ENCODE measurements at places on chromosomes 1 and 21.
A peak's percentile ranks its signal among the peaks of the same experiment; 100 is the strongest.

DNA sequence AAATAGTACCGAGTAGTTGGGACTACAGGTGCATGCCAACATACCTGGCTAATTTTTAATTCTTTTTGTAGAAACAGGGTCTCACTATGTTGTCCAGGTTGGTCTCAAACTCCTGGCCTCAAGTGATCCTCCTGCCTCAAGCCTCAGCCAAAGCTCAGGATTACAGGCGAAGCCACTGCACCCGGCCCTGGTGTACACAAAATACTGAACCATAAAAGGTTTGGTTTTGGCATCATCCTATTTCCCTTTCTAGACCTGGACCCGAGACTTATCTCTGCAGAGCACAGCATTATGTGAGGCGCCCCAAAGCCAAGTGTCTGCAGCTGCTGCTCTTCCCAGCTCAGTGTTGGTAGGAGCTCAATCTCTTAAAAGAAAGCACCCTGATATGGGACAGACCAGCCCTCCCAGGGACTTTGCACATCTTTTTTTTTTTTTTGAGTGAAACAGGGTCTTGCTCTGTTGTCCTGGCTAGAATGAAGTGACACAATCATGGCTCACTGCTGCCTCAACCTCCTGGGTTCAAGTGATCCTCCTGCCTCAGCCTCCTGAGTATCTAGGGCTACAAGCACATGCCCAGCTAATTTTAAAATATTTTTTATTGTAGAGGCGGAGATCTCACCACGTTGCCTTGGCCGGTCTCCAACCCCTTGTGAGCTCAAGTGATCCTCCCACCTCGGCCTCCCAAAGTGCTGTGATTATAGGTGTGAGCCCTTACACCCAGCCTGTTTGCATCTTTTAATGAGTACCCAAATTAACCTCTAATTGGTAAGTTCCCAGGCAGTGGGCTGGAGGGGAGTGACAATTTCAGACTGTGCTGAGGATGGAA lies 20.4 kb downstream of the TEX35 start:
- no peak for DNase-seq

DNA sequence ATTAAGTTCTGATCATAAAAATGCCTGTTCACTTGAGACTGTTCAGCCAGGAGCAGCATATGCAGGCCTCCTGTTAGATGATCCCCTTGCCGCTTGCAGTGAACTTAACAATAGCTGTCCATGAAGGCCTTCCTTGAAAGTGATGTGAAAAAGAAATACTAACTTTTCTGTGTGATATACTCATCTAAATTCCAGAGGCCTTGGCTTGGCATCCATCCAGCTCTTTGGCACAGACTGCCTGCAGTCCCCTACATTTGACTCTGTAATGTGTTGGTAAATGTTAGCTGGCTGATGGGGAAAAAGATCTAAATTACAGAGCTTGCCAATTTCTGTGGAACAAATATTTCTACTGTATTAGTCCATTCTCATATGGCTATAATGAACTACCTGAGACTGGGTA lies 73.7 kb downstream of the KCNK2 start:
- DNase-seq, result no peak

- DNase-seq, result no peak
These were observed 31.6 kb downstream of the DOP1B start for GRCh38 chr21:36188081-36188681.

DNA sequence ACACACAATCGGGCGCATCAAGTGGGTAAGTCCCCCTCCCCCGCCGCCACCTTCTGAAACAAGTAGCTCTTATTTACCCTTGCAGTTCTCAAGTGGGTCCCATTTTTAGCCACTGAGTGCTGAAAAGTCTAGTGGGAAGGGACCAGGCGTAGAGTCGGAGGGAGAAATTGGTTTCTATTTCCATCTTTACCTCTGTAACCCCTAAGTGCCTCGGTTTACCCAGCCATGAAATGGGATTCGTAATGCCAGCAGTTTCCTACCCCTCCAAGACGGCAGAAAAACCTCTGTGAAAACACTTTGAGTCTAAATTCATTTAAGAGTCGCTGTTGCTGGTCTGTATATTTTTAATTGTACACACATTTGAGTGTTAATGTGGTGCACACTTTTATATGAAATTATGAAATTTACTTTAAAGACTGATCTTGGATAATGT lies 928 bp downstream of the TLCD4 start:
- DNase-seq, result peak; percentile 16

DNA sequence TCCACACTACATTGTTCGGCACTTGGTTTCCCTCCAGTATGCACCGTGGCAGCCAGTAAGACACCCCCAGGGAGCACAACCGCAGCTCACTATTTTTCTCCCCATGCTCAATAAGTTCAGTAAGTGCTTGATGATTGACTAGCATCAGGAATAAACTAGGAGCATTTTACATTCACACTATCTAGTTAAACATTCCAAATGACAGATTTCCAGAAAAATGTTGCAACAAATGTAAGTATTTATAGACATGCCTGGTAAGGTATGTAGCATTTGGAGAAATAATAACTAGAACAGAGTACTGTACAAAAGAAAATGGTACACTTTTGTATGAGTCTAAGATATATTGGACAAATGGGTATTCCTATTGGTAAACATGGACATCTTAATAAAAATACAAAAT lies 92.9 kb downstream of the SLC45A1 start:
- no peak for DNase-seq

DNA sequence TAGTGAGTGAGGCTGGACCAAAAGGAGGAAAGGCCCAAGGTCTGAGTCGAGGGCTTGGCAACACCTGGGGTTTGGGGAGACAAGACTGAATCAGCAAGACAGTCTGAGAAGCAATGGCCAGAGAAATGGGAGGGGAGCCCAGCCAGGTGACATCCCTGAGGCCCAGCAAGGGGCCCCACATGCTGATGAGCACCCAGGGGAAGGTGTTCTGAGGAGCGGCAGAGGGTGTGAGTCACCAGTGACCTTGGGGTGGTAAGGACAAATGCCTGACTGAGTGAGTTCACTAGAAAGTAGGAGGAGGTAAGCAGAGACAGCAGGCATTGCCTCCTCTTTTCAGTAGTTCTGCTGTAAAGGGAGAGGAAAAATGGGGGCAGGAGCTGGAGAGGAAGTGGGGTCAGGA lies 192.4 kb upstream of the GALNT2 start:
- DNase-seq, result no peak

DNA sequence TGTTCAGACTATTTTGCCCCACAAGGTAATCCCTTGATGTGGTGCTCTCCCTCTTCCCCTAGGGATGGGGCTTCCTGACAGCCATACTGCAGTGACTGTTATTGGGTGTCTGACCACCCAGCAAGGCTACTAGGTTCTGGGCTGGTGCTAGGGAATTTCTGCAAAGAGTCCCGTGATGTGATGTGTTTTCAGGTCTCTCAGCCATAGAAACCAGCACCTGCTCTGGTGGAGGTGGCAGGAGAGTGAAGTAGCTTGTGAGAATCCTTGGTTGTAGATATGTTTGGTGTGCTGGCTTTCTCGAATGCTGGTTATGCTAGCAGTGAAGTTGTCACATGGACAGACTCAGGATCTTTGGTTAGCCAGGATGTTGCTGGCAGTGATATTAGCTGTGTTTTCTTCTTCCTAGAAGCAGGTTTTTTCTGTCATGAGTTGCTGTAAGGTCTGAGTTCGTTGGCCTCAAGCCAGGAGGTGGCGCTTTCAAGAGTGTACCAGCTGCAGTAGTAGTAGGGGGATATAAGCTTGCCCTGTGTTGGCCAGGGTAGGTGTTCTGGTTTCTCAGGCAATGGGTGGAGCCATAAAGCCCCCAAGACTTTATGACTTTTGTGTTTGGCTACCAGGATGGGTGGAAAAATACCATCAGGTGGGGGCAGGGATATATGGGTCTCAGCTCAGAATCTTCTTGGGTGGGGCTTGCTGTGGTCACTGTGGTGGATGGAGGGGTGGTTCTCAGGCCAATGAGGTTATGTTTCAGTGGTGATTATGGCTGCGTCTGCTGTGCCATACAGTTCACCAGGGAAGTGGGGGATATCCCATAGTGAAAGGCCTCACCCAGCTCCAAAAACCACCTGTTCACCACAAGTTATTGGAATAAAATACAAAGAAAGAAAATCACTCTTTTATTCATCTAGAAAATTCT lies 1112.3 kb downstream of the KCNT2 start:
- no peak for DNase-seq

DNA sequence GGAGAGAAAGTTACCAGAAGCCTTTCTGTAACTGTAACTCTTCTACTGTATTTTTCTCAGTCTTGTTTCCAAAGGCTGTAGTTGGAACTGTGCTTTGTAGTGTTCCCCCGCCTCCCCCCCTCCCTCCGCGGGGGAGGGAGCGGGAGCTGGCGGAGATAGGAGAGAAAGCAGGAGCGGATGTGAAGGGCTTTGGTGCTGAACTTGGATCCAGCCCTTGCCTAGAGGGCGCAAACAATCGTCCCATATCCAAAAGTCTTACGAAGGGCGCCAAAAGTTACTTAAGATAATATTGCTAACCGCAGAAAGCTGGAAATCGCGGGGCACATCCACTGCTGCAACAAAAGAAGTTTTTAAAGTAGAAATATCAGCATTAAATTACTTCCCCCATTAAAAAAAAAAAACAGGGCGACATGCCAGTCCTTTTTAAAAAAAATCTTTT lies 2.4 kb upstream of the NFIA start:
- peak; percentile 26 for DNase-seq

DNA sequence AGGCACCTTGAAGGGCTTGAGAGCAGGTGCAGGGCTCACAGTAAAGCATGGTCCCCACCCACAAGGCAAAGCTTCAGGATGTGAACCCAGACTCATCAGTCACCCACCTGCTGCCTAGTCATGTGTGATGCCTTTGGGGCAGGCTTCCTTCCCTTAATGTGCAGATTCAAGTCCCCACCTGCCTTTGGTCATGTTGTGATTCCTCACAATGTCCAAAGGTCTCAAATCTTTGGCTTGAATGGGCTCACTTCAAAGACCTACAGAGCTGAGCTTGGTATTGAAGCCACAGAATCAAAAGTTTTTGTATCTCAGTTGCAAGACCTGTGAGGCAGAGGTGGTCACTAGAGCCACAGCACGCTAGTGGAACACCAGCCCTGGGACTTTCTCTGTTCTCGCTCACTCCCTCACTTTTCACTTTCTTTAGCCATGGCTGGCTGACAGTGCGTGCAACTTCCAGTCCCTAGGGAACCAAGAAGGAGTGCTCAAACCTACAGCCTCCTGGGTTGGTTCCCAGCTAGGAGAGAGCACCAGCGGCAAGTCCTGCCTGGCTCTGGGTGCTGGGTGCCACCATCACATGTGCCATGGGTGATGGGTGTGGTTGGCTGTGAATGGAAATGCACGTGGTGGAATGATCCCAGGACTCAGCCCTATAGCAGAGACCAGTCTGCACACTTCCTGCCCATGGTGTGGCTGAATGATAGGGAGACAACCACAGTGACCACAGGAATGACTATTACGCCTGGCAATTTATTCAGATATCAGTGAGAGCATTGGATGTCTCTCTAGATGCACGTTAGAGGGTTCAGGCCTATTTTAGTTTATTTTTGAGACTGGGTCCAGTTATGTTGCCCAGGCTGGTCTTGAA lies 26.4 kb upstream of the CLIC6 start:
- no peak for DNase-seq

DNA sequence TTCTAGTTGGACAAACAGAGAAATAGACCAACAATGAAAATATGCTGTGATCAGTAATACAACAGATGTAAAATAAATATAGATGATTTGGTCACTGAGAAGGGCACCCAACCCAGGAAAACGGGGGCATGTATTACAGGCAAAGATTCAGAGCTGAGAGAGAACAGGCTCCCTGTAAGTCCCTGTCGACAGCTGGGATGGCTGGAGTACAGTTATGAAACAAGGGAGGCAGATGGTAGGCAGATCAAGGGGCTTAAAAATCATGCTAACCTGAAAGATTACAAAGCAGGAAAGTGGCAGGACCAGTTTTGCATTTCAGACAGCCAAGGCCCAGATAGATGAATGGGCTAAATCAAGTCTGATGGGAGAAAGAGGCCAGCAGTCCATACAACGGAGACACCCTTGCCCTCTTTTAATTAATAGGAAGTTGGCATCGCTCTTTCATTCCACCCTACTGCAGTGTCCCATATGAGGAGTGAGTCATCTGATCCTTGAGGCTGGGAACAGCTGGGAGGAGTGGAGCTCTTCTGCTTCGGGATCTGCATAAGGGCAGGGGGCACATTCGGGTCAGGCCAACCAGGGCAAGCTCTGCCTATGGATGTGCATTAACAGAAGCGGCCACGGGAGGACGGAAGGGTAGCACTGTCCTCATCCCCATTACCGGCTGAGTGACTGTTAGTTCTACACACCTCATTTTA lies 171.1 kb downstream of the DAB1 start:
- DNase-seq, result no peak

- no peak for DNase-seq
These were observed 320.7 kb downstream of the PTPRU start for GRCh38 chr1:29557066-29557465.

- no peak for DNase-seq
These were observed 18.8 kb downstream of the SLX9 start for GRCh38 chr21:44958471-44959191.

- DNase-seq, result no peak
These were observed 3.2 kb upstream of the TAL1 start for GRCh38 chr1:47235241-47235681.

GRCh38 chr1:117659550-117660270 lies 53.9 kb downstream of the TENT5C start:
- no peak for DNase-seq

- DNase-seq, result no peak
These were observed 13.4 kb downstream of the SH2D2A start for GRCh38 chr1:156803086-156803851.

GRCh38 chr1:174740249-174740968 lies 259.3 kb upstream of the CACYBP start:
- DNase-seq, result no peak

GRCh38 chr1:67148516-67149178 lies 13.9 kb upstream of the C1orf141 start:
- DNase-seq, result no peak

DNA sequence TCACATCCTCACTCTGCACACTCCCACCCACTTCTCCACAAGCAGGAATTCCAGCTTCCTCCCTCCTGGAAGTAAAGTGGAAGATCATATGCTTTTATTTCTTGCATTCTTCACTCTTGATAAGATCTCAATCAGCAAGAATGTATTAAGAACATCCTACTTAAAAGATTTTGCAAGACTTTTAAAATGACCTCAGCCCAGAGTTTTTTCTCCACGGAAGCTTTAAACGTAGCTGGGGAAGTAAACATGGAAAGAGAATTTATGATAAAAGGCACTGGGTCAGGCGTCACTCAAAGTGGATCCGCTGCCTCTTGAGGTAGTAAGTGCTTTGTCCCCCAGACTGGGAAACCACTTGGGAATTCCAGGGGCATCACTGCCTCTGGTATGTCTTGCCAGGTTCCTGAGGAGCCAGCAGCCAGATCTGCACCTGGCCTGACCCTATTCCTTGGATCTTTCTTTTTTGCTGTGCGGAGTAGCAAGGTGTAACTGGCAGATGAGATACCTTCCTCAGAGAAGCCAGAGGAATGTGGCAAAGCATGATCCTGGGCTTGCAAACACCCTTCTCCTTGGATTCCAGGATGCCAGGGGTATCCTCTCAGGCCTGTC lies 33.9 kb downstream of the CDK18 start:
- no peak for DNase-seq

GRCh38 chr1:236845830-236846229 lies 50.7 kb downstream of the MTR start:
- no peak for DNase-seq

DNA sequence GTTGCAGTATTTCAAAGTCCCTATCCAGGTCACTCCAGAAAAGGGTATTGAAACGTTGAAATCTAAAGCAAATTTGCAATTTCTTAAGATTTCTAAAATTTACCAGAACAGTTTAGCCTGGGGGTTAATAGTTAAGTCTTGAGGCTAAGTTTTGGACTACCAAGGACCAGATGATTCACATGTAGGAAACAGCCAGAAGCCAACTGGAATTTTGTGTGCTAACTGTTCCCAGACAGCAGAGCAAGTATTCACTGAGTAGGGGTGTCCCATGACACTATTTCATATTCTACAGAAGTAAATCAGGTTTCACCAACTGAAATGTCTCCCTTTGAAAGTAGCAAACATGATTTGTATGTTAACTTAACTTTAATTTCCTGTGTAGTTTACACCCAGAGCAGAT lies 11.5 kb upstream of the C1orf105 start:
- no peak for DNase-seq

All from NCI-H1436 (cell line).